Hematopoietic multipotent progenitor cell treated with erythropoietin and hydrocortisone succinate and interleukin-3 and kit ligand, for 15 days (in vitro differentiated cells): ENCODE measurements at places on chromosomes 3 and 15.

DNA sequence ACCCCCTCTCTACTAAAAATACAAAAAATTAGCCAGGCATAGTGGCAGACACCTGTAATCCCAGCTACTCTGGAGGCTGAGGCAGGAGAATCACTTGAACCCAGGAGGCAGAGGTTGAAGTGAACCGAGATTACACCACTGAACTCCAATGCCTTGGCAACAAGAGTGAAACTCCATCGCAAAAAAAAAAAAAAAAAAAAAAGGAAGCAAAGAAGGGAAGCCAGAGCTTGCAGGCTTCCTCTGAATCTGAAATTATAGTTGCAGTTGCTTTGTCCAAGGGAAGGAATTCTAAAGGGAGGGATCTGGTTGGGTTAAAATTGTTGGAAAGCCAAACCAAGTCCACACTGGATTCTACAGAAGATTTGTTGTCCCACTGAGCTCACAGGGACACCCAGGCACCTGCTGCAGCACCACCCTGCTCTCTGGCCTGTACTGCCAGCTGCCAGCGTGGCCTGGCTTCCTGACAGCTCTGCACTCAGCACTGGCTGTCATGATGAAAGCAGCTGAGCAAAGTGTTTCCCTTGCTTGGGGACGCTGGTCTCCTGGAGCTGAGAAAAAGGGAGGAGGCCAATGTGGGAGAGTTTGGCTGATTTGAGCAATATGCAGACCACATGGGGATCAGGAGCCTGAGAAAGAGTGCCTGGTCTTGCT, 88.8 kb upstream of the HES1 start:
- no peak for DNase-seq

- DNase-seq, result no peak
Measured at GRCh38 chr3:38111696-38112377, 25.1 kb downstream of the ACAA1 start.

DNA sequence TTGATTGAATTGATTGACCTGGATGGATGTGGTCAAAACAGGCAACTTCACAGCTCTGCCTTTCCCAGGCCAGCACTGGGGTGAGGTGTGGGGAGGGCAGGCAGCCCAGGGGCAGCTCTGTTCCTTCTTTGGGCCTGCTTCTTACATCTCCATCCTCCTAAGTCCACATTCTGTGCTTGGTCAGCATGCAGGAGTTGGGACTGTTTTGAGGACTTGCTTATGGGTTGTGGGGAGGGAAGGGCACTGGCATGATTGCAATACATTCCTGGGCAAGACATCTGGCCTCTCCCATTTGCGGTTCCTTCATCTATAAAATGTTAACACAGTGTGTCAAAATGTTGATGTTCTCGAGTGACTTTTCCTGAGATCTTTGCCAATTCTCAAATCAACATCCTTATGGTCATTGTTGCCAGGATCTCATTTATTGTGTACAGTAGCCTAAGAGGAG, 84.1 kb downstream of the ST6GAL1 start:
- no peak for DNase-seq

GRCh38 chr3:144809380-144809779, 837.8 kb downstream of the DIPK2A start:
- no peak for DNase-seq

- DNase-seq, result no peak
Measured at GRCh38 chr3:64932666-64933342, 245.0 kb upstream of the ADAMTS9 start.

DNA sequence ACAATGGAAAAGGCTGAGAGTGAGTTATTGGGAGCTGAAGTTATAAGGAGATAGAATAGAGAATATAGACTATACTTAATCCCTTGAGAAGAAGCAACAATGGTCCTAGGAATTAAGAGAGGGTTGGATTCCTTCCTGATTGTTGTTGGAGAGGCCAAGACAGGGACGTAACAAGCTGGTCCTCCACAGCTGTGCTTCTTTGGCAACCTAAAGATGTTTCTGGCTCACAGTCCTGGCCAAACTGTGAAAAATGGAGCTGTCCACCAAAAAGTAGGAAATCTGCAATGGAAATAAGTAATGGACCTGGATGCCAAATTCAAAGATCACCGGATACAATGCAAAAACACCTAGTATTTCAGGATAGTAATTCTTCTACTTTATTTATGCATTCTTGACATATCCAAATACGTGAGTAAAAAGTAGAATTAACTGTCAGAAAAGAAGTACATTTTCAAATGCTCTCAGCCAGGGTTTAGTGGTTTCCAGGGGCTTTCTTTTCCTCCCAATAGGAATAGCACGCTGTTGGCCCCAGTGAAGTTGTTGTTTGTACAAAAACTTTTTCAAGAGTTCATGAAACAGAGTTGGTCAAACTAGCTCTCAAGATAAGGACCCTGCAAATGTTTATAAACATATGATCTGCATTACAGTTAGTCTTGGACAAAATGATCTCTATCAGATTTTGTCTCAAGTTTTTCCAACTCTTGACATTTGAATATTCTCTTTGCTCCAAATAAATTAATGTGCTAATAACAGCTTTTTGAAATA, 28.3 kb downstream of the CERS3 start:
- DNase-seq, result no peak

DNA sequence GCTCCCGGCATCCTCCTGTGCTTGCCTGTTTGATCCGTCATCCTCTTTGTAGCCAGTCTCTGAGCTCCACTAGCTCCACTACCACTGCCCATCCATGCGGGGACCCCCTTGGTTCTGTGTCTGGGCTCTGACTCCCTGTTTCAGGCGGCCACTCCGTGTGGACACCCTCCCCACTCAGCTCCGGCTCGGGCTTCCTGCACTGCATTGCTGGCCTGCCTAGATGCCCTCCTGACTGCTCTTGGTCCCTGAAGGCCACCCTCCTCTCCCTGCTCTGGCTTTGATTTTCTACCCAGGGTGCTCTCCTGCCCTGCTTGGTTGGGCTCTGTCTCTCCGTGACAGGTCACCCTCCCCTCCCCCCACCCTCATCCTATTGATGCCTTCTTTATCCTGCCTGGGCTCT, 4.0 kb upstream of the ADGRG7 start:
- no peak for DNase-seq

GRCh38 chr15:60552224-60552623, 73.3 kb upstream of the ICE2 start:
- DNase-seq, result no peak

GRCh38 chr3:127110982-127111693, 81.8 kb upstream of the PRR23E start:
- DNase-seq, result no peak

DNA sequence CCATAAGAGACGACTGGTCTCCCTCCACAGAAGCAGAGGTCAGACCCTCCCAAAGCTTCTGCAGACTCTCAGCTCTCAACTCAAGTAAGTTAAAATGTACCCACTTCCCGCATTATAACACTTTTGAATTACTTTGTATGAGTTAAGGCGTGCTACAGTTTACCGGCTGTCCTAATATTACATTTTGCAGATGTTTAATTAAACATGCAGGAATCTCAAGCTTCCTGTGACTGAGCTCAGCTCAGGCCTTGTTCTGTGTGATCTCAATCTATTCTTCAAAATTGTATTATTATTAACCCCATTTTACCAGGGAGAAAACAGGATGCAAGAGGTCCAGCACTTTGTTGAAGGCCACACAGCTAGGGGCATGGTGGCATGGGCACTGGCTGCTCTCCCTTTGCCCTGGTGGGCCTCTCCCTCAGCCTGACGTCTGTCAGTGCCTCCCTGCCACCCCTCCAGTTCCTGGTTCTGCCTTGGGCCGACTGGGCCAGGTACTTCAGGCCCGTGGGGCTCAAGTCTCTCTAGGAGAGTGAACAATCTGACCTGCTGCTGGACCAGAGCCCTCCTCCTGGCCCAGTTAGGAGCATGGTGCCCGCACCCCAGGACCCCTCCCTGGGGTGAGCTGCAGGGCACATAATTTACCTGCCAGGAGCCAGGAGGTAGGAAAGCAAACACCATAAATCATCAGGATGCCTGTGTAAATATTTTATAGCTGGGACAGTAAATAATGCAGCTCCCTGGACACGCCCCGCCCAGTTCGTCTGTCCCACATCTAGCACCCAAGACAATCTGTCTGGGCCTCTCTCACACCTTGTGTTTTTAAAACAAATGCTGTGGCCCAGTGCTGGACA, 14.9 kb upstream of the RFT1 start:
- no peak for DNase-seq

GRCh38 chr3:56935811-56936210, 124.7 kb upstream of the SPATA12 start:
- DNase-seq, result no peak

GRCh38 chr15:92619145-92620101, 36.2 kb downstream of the FAM174B start:
- no peak for DNase-seq

DNA sequence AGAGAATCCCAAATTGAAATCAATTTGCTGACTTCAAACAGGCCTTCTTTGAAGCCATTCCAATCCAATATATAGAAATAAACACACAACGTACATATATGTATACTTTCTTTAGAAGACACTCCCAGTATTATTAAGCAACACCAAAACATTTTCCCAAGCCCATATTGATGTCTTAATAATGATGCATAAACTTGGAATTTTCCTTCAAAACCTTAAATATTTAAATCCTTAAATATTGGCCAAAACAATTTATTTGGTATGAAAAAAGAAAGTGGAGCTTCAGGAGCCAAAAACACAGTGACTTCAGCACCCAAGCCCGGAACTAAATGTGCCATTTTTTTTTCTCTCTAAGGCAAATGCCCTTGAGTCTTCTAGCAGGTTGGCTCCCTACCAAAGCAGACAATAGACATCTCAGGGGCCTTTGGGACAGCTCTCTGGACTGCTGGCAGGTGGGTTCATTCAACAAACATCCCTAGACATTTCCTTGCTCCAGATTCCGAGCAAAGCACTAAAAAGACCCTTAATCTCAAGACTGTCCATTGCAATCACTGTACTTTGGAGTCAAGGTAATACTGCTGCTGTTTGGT, 384.7 kb downstream of the NTRK3 start:
- DNase-seq, result no peak
